ENCODE measurements at places on chromosomes 5 and 9.

GRCh38 chr9:76311537-76311936 lies 82.7 kb downstream of the RFK start:
- no peak for DNase-seq

GRCh38 chr5:167720259-167720658 lies 571.2 kb upstream of the WWC1 start:
- no peak for DNase-seq

DNA sequence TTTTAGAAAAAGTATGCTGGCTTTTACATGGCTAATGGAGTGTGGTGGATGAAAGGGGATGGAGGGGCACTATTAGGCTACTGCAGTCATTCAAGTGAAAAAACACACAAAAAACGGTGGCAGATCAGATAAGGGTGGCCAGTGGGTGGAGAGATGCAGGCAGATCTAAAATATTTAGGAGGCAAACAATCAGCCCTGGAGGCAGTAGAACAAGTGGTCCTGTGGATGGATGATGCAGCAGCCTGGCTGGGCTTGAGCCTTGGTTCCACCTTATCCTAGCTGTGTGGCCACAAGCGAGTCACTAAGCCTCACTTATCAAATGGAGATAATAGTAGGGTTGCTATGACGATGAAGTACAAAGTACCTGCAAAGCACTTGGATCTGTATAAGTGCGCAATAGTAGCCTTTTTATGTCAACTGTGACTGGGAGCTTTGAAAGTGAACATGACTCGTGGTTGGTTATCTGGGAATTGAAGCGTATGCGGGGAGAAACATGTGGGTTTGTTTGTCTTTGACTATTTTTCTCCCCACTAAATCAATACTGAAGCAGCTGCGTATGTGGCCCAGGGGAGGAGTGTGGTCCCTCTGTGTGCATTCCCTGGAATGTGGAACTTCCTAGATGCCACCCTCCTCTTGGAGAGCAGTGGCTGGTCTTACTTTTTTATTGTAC lies 20.2 kb downstream of the NSG2 start:
- DNase-seq: no peak

- peak; percentile 50 for DNase-seq
These were observed at the start of gene GDNF for GRCh38 chr5:37839407-37840052. Gene GDNF, minus strand, starts transcription at chr5:37840041. Its CDS starts 5,245 bp downstream, at chr5:37834796.

GRCh38 chr5:68562308-68562707 lies 346.8 kb downstream of the PIK3R1 start:
- DNase-seq: peak; percentile 8

GRCh38 chr5:83474991-83475390 lies 3.4 kb downstream of the VCAN start:
- DNase-seq: no peak

DNA sequence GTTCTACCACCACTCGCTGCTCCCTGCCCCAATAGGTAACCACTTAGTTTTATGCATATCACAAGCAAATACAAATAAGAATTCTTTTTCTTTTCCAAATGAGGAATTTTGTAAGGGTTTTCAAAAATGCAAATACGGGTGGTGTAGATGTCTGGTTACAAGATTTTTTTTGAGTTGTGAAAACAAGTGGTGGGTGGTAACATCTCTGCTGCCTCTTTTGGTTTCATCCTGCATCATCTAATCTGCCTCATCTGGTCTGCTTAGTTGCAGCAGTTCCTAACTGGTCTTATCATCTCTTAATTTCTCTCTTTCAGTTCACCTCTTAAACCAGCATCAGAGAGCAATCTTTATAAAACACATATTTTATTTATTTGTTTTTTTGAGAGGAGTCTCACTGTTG lies 5.3 kb downstream of the NFX1 start:
- DNase-seq: no peak

DNA sequence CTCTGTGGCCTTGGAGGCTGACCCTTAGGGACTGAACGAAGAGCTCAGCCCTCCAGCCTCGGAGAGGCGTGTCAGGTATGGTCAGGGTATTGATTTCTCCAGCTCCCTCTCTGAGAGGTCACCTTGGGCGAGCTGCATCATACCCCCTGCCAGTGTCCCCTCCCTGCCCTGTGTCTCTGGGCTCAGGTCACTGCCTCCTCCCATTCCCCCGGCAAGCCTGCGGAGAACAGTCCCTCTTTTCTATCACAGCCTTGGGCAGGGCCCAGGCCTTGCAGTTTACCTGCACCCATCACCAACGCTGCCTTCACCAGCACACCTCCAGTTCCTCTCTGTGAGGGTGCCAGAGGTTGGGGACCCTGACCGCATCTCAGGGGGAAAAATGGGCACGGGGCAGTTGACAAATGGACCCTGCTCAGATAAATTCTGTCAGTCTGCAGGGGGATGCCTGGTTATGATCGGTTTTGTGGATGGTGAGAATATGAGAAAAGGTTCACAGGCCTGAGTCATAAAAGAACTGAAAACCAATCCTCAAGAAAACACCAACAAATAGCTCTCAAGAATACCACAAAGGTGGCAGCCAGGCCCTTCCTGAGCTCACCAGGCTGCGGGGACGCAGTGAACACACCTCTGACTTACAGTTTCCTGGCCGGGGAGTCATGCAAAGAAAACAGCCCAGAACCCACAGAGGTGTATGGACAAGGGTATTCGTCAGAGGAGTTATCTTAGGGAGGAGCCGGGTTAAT lies 24.7 kb upstream of the RXRA start:
- no peak for DNase-seq

GRCh38 chr5:111694133-111694532 lies 62.9 kb downstream of the NREP start:
- no peak for DNase-seq

- no peak for DNase-seq
These were observed 5.6 kb upstream of the URM1 start for GRCh38 chr9:128365525-128365924.

DNA sequence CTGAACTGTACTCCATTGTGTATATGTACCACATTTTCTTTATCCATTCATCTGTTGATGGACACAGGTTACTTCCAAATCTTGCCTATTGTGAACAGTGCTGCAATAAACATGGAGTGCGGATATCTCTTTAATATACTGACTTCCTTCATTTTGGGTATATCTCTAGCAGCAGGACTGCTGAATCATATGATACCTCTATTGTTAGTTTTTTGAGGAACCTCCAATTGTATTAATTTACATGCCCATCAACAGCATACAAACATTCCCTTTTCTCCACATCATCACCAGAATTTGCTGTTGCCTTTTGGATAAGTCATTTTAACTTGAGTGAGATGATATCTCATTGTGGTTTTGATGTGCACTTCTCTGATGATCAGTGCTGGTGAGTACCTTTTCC lies 81.8 kb upstream of the FAM120A start:
- DNase-seq: no peak

DNA sequence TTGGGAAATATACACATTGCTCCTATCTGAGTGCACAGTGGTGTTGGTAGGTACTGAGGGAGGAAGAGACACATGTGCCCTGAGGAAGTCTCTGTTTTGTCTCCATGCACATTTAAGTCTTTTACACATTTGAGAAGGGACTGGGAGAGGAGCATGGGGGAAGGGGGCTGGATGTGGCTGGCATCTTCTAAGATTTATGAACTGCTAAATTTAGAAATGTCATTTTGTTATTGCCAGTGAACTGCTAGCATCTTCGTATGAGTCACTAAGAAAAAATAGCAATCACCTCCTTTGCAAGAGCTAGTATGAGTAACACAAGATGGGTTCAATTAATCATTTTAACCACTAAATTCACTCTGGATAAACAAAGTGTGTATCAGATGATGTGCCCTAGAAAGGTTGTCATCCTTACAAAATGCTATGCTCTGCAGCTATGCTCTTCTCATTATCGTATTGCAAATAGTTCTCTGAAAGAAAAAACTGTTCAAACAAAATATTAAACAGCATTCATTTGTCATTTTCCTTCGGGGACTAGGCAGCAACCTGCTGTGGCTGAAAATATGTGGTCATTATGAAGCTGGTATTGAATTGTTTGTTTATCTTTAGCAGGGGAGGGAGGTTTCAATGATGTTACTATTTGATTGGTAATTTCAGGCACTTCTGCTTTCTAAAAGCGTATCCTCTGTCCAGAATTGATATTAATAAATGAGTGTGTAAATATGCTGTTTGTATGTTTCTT lies 236.5 kb downstream of the DMRTA1 start:
- DNase-seq: peak; percentile 43

All from NCI-H1105 (cell line).